ENCODE measurements at places on chromosomes 6 and 20. TPM values are rescaled to one million over a fixed set of nuclear protein-coding genes. Genes with fewer than 3 reads are reported as not detected.

DNA sequence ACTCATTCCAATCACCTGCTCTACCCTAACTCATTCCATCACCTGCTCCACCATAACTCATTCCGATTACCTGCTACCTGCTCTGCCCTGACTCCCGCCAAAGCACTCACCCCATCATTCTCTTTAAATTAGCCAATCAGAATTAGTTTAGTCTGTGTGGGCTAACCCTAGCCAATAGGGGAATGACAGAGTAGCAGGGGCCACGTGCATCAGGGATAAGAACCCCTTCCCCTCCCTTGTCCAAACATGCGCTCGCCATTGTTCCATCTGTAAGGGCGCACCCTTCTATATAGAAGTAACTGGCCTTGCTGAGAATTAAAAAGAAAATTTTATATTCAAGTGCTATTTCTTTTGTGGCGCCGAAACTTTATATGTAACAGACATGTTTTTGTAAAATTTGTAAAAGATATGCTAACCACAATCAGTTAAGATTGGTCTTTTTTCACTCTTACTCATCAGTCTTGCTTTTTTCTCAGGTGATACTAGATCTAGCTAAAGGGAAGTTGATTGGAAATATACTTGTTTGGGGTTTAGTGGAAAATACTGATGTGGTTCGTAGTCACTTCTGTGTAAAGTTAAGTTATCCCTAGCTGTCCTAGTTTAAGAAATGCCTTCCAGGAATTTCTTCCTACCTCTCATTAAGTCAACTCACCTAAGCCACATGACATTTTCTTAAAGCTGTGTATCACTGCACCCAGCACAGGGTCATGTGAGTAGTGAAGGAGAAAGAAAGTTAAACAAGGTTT lies 16.5 kb downstream of the RTN4IP1 start:
- no peaks in the 10 kb centered on the region for H3K4me1 ChIP-seq
- H3K36me3 ChIP-seq: no peaks in the 10 kb centered on the region
- no peaks in the 10 kb centered on the region for H3K27me3 ChIP-seq
- no peak for DNase-seq
- H3K4me3 ChIP-seq: no peak overlapping the region

GRCh38 chr6:108106261-108106660 lies 31.7 kb upstream of the OSTM1 start:
- DNase-seq: no peak
- no peaks in the 10 kb centered on the region for H3K4me1 ChIP-seq
- no peak overlapping the region for H3K4me3 ChIP-seq
- H3K36me3 ChIP-seq: no peaks in the 10 kb centered on the region

Gene FAM209B
- not detected for total RNA-seq

- H3K27me3 ChIP-seq: no peaks in the 10 kb centered on the region
- H3K27ac ChIP-seq: peak overlapping the region; percentile 13
- no peaks in the 10 kb centered on the region for H3K4me1 ChIP-seq
- peak; percentile 67 for DNase-seq
- no peaks in the 10 kb centered on the region for H3K36me3 ChIP-seq
- H3K4me3 ChIP-seq: peak overlapping the region; percentile 60
These were observed 60.0 kb downstream of the TRIM27 start for GRCh38 chr6:28863604-28864325.

GRCh38 chr20:37915434-37915787 lies 12.5 kb downstream of the VSTM2L start:
- no peak for DNase-seq
- H3K36me3 ChIP-seq: no peaks in the 10 kb centered on the region
- H3K27ac ChIP-seq: no peak overlapping the region
- no peaks in the 10 kb centered on the region for H3K4me1 ChIP-seq
- no peak overlapping the region for H3K4me3 ChIP-seq

DNA sequence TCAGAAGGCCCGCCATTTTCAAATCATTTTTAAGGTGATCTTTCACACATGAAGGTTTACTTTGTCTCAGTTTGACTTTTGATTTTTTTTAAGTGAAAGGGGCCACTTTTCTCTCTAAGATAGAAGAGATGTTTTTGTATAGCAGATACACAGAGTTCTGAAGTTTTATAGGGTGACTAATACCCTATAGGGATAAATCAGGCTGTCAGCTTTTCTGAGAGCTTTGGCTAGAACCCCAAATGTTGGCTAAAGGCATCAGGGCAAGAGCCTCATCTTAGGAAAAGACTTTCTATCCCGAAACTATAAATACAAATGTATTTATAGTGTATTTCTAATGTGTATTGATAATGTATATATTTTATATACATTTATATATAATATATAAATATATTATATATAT lies 181.4 kb downstream of the TBX18 start:
- no peak overlapping the region for H3K4me3 ChIP-seq
- H3K27ac ChIP-seq: no peak overlapping the region
- H3K4me1 ChIP-seq: no peaks in the 10 kb centered on the region
- DNase-seq: no peak
- no peaks in the 10 kb centered on the region for H3K27me3 ChIP-seq

Data from aorta (tissue), 5 donors.